ENCODE measurements at places on chromosomes 4 and X.

- DNase-seq: no peak
Measured at GRCh38 chrX:133796282-133796681, 189.1 kb downstream of the GPC3 start.

- DNase-seq: peak; percentile 18
Measured at GRCh38 chr4:186936496-186937375, 213.1 kb upstream of the FAT1 start.

- DNase-seq: no peak
Measured at GRCh38 chrX:69130439-69130838, 34.8 kb downstream of the PJA1 start.

- DNase-seq: no peak
Measured at GRCh38 chr4:91127831-91128230, 1000.6 kb downstream of the CCSER1 start.

DNA sequence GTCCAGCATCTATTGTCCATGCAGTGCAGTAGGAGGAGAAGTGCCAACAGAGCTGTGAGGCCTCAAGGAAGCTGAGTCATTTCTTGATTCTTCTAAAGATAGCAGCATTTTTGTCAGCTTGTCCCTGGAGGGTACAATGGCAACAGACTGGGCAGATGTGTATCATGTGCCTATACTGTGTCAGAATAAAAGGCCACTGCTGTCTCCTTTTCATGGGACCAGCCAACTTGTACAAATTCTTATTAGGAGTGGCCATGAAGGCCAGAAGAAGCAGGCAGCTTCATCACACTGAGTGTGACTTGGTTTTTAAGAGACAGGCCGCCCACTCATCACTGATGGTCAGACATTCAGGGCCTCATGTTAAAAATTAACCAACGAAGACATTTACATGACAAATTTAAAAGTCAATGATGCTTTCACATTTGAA lies 185.0 kb upstream of the FAM241A start:
- no peak for DNase-seq

DNA sequence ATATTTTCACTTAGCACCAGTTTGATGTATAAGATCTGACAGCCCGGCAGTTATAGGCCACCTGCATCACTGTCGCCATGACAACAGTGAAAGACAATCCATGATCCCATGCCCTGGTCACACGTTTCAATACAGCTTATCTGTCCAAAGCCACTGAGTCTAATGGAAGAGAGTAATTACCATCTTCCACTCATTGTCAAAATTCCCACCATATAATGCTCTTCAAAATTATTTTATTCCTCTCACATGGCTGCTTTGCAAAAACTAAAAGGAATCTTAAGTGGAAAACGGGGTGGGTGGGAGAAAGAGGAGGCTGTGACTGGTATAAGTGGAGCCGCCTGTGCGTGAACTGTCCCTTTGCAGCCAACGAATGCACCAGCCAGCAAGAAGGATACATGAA lies 44.2 kb downstream of the MAML3 start:
- DNase-seq: no peak

- no peak for DNase-seq
Measured at GRCh38 chr4:26992657-26993361, 132.2 kb downstream of the STIM2 start.

DNA sequence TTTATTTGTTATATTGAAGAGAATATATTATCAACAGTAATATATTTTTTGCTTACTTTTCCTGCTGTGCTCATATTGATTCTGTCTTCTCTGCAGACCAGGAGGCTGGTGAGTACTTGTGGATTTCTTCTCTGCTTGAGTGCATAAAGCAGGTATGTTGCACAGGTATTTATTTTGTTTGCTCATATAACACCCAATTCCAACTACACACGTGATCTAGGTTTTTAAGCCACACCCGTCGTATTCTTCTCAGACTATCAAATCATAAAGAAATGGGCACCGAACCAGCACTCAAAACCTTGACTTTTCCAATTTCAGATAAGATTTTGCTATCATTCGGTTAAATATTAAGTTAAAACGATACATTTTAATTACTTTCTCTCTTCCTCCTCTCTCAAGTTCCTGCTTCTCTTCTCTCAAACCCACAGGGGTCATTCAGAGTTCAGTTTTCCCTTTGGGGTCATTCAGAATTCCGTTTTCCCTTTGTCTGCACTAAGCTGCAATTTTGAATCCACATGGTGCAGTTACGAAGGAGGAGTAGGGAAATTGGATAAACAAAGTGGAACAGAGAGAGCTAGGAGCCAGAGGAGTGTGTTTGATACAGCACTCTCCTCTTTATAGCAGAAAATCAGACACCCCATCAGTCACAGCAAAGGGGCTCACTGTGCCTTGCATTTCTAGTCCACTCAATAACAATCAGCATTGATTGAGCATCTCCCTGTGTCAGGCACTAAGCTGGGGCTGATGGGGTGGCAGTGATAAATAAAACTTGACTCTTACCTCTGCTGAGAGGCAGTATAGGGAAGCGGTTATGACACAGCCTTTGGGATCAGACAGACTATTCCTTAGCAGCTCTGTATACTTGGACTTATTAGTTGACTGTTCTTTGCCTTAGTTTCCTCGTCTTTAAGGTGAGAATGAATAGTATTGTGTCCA lies at the start of gene ADH1C:
Gene ADH1C, minus strand, starts transcription at position 145 of the 936 bp plus-strand sequence. Its CDS starts 71 bp downstream, at position 74.
- no peak for DNase-seq

DNA sequence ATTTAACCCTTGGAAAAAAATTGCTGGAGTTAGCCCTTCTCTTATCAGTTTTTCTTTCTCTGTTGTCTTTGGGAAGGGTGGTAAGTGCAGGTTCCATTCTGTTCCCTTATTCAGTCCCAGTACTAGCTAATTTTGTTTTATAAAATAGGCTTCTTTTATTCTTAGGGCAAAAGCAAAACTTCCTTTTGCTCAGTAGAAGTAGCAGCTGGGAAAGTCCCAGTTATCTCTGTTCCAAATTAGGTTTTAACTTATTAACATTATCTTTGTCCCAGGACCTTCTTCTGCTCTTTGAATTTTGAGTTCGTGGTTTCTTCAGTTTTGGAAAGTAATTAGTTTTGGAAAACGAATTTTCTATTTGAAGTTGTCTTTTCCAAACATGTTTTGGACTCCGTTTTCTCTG lies 61.1 kb downstream of the BANK1 start:
- DNase-seq: no peak

- no peak for DNase-seq
Measured at GRCh38 chr4:40212674-40213527, 16.1 kb downstream of the RHOH start.

DNA sequence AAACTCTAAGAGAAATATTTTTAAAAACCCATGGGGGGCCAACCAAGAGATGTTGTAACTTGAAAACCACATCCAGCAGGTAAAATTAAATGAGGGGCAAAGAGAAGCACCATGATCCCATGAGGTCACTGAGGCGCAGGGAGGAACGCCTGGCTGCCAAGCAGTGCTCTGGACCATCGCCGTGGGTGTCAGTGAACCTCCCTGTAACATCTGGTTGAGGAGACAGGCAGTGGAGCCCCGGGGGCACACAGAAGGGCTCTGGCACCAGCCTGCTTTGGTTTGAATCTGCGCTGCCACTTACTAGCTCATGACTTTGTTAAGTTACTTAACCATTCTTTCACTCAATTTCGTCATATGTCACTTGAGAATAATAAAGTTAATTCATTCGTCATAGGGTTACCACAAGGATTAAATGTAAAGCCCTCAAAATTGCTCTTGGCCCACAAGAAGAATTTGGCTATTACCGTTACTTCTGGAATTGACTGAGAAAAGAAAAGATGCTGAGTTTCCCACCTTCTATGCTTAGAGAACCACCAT lies 41.6 kb upstream of the SLC25A4 start:
- no peak for DNase-seq

DNA sequence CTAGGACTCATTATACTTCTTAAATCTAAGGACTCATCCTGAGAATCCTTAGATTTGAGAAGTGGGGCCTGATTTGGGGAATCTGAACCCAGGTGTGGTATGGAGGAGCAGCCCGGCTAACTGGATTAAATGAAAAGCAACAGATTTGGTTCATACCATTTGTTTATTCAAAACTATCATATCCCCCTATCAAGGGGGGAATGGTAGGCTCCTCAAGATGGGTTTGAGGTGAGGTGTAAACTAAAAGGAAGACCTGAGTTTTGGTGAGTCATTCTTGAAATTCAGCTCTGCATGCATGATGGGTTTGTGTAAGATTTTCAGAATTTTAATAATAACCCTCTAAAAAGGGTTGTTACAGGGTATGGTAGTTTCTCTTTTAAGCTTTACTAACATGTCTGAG lies 53.4 kb downstream of the CASP6 start:
- no peak for DNase-seq

DNA sequence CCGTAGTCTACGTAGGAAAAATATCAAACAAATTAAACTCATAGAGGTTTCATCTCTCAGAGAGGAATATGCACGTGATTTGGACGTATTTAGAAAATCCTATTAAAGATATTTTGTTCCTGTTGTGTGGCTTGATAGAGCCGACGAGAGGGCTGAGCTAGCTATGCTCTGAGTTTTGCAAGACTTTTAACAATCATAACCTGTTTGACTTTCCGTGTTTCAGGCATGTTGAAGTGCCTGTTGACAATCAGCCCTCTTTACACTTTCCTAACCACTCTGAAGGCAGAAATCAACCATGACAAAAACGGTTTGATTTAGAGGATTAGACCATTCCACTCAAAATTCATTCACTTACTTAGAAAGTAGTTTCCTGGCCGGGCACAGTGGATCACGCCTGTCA lies 297.3 kb downstream of the ASMT start:
- DNase-seq: no peak

- DNase-seq: no peak
Measured at GRCh38 chrX:121114691-121115090, 67.3 kb downstream of the GLUD2 start.

GRCh38 chrX:8090482-8090881 lies 80.6 kb downstream of the VCX2 start:
- DNase-seq: no peak

- peak; percentile 4 for DNase-seq
Measured at GRCh38 chr4:83686166-83686565, 150.3 kb downstream of the GPAT3 start.
